ENCODE measurements at places on chromosomes 5 and 9. TPM values are rescaled to one million over a fixed set of nuclear protein-coding genes. Genes with fewer than 3 reads are reported as not detected.

Gene CATSPER3
- total RNA-seq, result 0.17 TPM

Gene FOXD4
- total RNA-seq, result 0.17 TPM

Gene CARTPT
- total RNA-seq, result not detected

Gene PCDHA9
- total RNA-seq, result under 0.01 TPM

Gene ARHGEF28
- total RNA-seq, result 32.6 TPM

Gene TAF11L5
- not detected for total RNA-seq

Gene NPR3
- total RNA-seq, result 82.2 TPM

Gene MARVELD2
- 0.17 TPM for total RNA-seq

Gene PLAC8L1
- total RNA-seq, result not detected

Gene ZNF454
- 2.5 TPM for total RNA-seq

Gene MYORG
- total RNA-seq, result 1.2 TPM

Gene SMIM32
- not detected for total RNA-seq

Gene SLC6A3
- total RNA-seq, result under 0.01 TPM

Gene IFNA13
- not detected for total RNA-seq

Gene ARHGEF37
- total RNA-seq, result 2.2 TPM

Gene SPATA31D3
- not detected for total RNA-seq

Gene FRMD3
- total RNA-seq, result 0.44 TPM

Gene C9orf50
- total RNA-seq, result 0.44 TPM

Gene PCDHB8
- not detected for total RNA-seq

Gene SLCO6A1
- total RNA-seq, result not detected

Gene GPR150
- total RNA-seq, result 0.66 TPM

Gene RAI14
- total RNA-seq, result 107 TPM
